Camera-type eye (tissue), 1 donor: ENCODE measurements at places on chromosomes 2 and 18. TPM values are rescaled to one million over a fixed set of nuclear protein-coding genes. Genes with fewer than 3 reads are reported as not detected.

IL1A gene
- not detected for total RNA-seq

ERICH2 gene
- total RNA-seq = not detected

ATOH8 gene
- 17.6 TPM for total RNA-seq

RUFY4 gene
- total RNA-seq = not detected

UGT1A4 gene
- not detected for total RNA-seq
